ENCODE measurements at places on chromosomes 6 and 20.

DNA sequence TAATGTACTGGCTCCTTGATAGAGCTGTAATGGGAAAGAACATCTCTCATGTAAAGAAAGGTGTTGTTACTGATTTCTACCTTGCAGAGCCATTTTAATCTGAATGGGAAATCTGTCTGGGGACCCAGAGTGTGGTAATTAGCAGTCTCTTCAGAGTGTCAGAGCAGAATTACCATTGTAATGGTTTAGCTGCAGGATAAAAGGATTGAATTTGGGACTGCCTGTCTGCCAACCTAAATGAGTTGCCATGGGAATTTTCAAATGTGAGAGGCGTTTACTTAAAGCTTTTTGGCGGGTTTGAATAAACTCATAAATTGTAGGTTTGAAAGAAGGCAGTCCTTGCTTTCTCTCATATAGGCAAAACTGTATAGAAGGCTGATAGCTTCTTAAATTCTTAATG is 128.8 kb downstream of the QKI start:
- DNase-seq, result no peak

DNA sequence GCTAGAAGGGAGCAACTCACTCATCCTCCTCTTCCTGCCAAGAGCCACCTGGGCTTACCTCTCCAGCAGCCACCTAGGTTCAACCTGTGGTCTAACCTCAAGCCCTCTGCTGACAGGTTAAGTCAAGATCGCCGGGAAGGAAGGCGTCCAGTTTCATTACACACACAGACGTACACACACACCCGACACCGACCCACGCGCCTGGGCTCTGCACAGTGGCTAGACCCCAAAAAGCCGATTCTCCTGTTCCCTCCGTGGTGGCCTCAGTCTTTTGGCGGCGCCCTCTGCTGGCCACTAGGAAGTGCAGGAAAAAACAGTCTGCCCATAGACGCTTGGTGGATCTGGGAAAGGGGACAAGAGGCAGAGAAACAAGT is 52.8 kb downstream of the MRPL14 start:
- peak; percentile 60 for DNase-seq

DNA sequence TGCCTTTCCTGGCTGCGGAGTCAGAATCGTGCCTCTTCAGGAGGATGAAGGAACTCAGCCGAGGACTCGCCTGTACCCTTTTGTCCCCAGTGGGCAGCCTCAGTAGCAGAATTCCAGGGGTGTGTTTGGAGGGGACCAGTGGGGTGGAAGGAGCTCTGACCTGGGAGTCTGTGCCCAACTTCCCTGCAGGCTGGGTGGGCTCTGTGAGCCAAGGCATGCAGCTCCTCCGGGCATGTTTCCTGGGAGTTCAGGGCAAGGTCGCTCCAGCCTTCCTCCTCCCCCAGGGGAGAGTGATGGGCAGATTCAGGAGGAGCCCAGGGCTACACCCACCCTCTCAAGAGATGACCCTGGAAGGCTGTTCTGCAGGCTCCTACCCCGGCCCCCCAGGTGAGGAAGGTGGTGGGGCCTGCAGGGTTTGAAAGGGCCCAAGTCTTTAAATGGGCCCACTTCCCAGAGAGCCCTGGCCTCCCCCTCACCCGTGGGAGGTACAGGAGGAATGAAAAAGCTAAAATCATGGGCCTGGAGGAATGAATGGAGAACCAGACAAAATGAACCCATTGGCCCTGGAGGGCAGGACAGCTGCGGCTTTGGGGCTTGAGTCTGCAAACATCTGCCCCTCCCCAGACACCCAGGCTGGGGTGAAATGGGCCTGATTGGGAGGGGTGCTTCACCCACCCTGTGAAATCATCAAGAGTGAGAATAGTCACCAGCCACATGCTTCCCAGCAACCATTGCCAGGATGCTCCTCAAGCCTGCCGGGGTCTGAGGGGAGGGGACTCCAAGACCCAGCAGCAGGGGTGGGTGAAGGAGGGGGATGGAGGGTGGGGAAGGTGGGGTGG is 77.6 kb upstream of the PMEPA1 start:
- DNase-seq, result no peak

DNA sequence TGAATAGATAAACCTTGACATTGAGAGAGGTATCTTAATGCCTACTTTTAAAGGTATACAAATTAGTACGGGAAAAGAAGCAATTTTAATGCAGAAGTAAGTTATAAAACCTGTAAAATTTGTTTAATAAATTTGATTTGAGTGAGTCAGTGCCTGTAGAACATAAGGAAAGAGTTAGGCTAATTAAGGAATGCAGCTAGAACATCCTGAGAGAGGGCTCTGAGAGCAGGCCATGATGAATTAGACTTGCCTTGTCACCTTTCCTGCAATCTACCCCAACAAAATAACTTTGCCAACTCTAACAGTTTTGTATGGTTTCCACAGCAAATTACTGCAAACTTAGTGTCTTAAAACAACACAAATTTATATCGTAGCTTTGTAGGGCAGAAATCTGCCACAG is 700.8 kb downstream of the RFPL4B start:
- DNase-seq, result no peak

DNA sequence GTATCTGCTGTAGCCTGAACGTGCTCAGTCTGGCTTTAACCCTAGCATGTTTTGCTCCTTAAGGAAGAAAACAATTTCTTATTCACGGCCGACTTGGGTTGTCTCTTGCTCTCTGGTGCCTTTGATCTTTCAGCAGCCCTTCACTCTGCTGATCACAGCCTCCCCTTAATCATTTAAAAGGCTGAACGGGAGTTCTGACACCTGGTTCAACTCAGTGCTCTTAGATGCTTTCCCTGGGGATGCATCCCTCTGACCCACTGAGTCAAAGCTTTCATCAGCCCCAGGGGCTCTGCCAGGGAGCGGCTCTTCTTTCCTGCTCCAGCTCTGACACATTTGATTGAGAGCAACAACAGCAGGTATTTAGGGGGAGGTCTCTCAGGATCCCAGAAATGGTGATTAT is 79.0 kb upstream of the FYN start:
- no peak for DNase-seq

DNA sequence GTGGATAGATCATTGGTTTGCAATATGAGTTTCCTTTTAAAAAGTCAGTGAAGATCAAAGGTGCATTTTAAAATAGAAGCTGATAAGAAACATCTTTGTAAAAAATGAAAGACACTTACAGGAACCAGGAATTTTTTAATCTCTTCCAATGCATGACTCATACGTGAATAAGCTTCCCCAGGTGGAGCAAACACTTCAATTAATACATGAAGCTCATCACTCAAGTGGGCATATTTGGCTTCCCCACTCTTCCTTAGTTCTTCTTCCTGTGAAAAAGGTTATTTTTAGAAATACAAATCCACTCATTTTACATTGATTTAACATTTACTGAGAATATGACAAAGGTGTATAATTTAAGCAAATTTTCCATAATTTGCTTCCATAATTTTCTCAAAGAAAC is 308.1 kb downstream of the KHDRBS2 start:
- no peak for DNase-seq

Measured in neural crest cell (in vitro differentiated cells).